ENCODE measurements at places on chromosomes 16 and 17.
A peak's percentile ranks its signal among the peaks of the same experiment; 100 is the strongest.

GRCh38 chr17:49508866-49509587, 13.9 kb downstream of the NGFR start:
- DNase-seq = no peak

- no peak for DNase-seq
Measured at GRCh38 chr17:57286399-57287105, 30.2 kb downstream of the MSI2 start.

GRCh38 chr16:64370112-64370511, 751.8 kb downstream of the CDH11 start:
- DNase-seq = no peak

DNA sequence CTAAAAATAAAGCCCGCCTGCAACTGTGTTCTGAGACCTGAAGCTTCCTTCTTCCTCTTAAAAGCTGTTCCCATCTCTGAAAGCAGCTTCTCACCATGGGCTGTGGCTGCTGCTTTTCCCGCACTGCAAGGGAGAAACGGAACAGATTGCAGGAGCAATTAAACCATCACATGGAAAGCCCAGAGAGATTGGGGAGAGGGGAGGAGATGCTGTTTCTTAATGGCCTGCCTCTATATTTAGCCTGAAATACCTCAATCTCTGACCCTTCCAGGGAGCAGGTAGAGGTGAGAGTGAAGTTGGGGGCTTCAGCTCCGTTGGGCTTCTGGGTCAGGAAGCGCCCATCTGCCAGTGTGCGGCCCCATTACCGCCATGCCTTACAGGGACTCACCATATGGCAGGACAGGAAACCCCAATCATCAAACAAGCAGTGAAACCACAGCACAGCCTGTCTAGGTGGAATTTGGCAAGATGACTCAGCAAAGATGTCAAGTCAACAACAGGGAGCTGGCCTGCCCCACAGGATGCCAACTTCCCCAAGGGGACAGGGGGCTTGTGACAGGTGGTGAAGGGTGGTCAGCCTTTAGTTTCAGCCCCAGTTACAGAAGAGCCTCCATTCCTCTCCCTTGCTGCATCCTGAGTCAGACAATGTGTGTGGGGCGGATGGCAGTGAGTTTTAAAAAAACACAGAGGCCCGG, 286.6 kb upstream of the CCL2 start:
- peak; percentile 48 for DNase-seq

DNA sequence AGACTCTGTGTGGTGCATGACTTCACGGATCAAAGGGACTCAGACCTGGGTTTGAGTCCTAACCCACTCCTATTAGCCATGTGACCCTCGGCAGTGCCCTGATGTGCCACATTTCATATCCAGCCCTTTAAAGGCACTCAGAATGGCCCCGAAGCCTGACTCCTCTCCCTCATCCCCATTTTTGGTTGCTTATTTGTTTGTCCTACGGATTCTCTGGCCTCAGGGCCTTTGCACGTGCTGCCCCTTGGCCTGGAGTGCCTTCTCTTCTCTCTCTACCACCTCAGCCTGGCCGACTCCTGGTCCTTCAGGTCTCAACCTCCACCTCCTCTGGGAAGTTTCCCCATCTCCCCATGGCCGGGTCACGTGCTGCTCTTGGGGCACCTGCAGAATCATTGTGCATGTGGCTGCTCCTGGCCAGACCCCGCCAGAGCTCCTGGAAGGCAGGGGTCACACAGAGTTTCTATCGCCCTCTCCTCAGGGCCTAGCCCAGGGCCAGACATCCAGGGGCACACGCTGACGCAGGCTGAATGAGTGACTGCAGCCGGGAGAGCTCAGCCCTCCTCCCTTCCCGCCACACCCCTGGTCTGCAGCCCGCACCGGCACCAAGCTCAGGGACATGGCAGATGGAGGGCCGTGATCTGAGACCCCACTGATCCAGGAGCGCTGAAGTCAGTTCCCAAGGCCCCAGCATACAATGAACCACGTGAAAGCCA, 22.0 kb upstream of the CIBAR2 start:
- no peak for DNase-seq
